ENCODE measurements at places on chromosomes 6 and 20. TPM values are rescaled to one million over a fixed set of nuclear protein-coding genes. Genes with fewer than 3 reads are reported as not detected.
A peak's percentile ranks its signal among the peaks of the same experiment; 100 is the strongest.

Gene SIRPB2
- polyA plus RNA-seq = not detected

DNA sequence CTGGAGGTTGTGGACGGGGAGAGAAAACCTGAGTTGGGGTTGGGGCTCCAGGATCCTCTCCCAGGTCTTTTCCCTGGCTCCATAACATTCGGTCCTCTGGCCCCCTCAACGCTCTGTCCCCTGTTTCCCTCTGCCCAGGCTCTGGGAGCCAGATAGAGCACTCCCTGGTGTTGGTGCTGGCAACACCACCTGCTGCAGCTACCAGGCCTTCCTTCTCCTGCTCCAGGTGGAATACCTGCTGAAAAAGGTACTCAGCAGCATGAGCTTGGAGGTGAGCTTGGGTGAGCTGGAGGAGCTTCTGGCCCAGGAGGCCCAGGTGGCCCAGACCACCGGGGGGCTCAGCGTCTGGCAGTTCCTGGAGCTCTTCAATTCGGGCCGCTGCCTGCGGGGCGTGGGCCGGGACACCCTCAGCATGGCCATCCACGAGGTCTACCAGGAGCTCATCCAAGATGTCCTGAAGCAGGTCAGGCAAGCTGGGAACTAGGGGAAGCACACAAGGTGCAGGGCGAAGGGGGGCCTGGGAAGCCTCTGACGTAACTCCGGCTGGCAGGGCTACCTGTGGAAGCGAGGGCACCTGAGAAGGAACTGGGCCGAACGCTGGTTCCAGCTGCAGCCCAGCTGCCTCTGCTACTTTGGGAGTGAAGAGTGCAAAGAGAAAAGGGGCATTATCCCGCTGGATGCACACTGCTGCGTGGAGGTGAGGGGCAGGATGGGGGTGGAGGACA lies 14.6 kb downstream of the DEF6 start:
- peaks cover 17% of the 10 kb centered on the region for H3K27me3 ChIP-seq
- DNase-seq = no peak
- no peak overlapping the region for H3K27ac ChIP-seq
- H3K4me3 ChIP-seq = no peak overlapping the region
- H3K36me3 ChIP-seq = no peaks in the 10 kb centered on the region

- DNase-seq = no peak
- no peaks in the 10 kb centered on the region for H3K27me3 ChIP-seq
- no peaks in the 10 kb centered on the region for H3K4me1 ChIP-seq
- no peak overlapping the region for H3K4me3 ChIP-seq
- H3K36me3 ChIP-seq = no peaks in the 10 kb centered on the region
Measured at GRCh38 chr6:72855471-72855870, 233.6 kb downstream of the KCNQ5 start.

- peak; percentile 52 for DNase-seq
- H3K36me3 ChIP-seq = no peaks in the 10 kb centered on the region
Measured at GRCh38 chr20:38229376-38230252, 30.9 kb downstream of the KIAA1755 start.

Gene ADGRF5
- polyA plus RNA-seq = 0.51 TPM

DNA sequence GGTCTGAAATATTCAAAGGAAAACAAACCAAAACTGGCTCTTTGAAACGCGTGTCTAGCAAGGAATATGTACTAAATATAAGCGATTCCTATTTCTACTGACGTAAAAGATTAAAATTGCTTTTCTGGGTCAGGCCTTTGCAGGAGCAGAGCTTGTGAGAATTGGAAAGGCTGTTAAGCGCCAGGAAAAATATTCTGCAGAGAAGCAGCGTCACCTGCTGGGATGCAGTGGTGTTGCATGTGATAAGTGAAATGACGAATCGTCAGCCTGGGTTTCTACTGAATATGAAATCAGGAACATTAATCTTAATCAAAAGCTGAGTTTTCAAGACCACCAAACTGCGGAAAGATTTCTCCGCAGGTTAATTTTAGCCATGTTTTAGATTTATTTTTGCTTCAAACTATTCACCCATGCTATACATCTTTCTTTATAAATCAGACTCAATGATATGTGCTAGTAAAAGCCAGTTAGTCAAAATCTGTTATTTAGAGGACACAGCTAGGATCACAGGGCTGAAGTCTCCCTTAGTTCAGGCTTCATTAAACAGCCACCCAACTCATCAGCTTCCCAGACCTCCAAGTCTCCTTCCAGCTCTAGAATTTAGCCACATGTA lies 67.4 kb downstream of the ALDH8A1 start:
- no peak overlapping the region for H3K27ac ChIP-seq
- H3K4me1 ChIP-seq = no peaks in the 10 kb centered on the region
- H3K36me3 ChIP-seq = no peaks in the 10 kb centered on the region

DNA sequence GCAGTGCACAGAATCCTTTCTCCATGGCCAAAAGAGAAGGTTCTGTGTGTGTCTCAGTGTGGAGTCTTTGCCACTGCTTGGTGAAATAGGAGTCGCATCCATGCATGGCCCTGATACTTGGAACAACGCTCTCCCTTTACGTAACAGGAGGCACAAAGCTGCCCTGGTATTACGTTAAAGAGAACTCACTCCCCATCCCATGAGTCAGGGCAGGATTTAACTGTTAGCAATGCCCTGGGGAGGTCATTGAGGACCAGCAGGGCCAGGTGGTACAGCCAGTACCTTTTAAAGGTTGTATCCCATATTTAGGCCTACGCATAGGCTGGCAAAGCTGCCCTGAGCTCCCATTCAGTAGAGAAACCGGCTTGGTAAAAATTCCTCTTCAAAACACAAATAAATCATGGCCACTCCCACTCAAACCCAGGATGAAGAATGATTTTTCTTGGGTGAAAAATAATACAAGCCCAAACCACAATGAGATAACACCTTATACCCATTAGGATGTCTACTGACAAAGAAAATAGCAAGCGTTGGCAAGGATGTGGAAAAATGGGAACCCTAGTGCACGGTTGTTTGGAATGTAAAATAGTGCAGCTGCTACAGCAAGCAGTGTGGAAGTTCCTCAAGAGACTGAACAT lies 37.1 kb downstream of the MYLK4 start:
- H3K4me3 ChIP-seq = no peak overlapping the region
- H3K4me1 ChIP-seq = no peaks in the 10 kb centered on the region
- DNase-seq = no peak
- no peaks in the 10 kb centered on the region for H3K27me3 ChIP-seq
- no peaks in the 10 kb centered on the region for H3K36me3 ChIP-seq

GRCh38 chr6:4929097-4929718 lies 74.6 kb downstream of the RPP40 start:
- H3K27ac ChIP-seq = no peak overlapping the region
- peak; percentile 46 for DNase-seq
- H3K4me3 ChIP-seq = no peak overlapping the region
- no peaks in the 10 kb centered on the region for H3K27me3 ChIP-seq
- H3K36me3 ChIP-seq = no peaks in the 10 kb centered on the region
- peaks cover 26% of the 10 kb centered on the region for H3K4me1 ChIP-seq

- no peak overlapping the region for H3K4me3 ChIP-seq
- H3K27ac ChIP-seq = no peak overlapping the region
- no peaks in the 10 kb centered on the region for H3K27me3 ChIP-seq
- DNase-seq = no peak
Measured at GRCh38 chr20:60727425-60727824, 524.6 kb upstream of the CDH4 start.

Gene TRAM2
- 7.7 TPM for polyA plus RNA-seq

GRCh38 chr20:17205084-17205813 lies 21.6 kb upstream of the PCSK2 start:
- no peaks in the 10 kb centered on the region for H3K27me3 ChIP-seq
- H3K4me1 ChIP-seq = no peaks in the 10 kb centered on the region
- H3K36me3 ChIP-seq = no peaks in the 10 kb centered on the region
- DNase-seq = no peak
- H3K27ac ChIP-seq = no peak overlapping the region
- no peak overlapping the region for H3K4me3 ChIP-seq

- H3K4me3 ChIP-seq = no peak overlapping the region
- H3K27ac ChIP-seq = no peak overlapping the region
- no peaks in the 10 kb centered on the region for H3K36me3 ChIP-seq
- no peaks in the 10 kb centered on the region for H3K27me3 ChIP-seq
- H3K4me1 ChIP-seq = peaks cover 5% of the 10 kb centered on the region
- DNase-seq = peak; percentile 96
Measured at GRCh38 chr6:140078561-140079125, 704.2 kb upstream of the CITED2 start.

Gene MDFI
- polyA plus RNA-seq = 27.9 TPM

DNA sequence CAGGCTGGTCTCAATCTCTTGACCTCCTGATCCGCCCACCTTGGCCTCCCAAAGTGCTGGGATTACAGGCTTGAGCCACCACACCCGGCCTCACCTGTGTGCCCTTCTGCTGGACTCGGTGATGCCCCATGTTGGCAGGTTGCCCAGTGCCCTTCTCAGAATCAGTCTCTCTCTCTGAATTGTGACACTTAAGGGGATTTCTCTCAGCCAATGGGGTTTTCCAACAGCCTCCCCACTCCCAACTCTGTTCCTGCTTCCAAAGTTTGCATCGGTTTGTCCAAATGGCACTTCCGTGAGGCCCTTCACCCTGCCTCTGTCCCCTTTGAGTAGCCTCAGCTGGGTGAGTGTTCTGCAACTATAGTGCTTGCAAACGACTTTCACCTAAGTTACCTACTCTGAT lies 3.1 kb upstream of the MRPS10 start:
- peaks cover 7% of the 10 kb centered on the region for H3K4me1 ChIP-seq
- no peak for DNase-seq
- no peaks in the 10 kb centered on the region for H3K36me3 ChIP-seq
- no peak overlapping the region for H3K4me3 ChIP-seq

- no peak overlapping the region for H3K27ac ChIP-seq
- H3K4me1 ChIP-seq = no peaks in the 10 kb centered on the region
- no peak for DNase-seq
Measured at GRCh38 chr20:43752051-43752360, 25.2 kb upstream of the GTSF1L start.

Gene RING1
- polyA plus RNA-seq = 42.1 TPM

DNA sequence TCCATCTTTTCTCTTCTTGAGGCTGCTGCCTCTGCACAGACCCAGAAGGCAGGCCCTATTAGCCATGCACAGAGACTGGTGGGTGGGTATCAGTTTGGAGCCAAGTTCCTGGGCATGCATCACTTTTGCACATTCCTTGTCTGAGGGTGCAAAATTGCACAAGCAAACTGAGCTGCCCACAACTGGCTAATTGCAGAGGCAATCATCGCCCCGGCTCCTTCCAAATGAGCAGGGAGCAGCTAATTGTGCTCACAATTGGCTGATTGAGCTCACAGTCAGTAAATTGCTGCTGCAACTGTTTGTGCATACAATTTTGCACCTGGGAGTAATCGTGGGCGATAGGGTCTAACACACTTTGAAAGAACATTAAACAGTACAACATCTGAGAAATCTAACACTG lies 511.4 kb downstream of the DHX35 start:
- H3K36me3 ChIP-seq = no peaks in the 10 kb centered on the region
- H3K4me3 ChIP-seq = no peak overlapping the region
- no peak for DNase-seq
- H3K27me3 ChIP-seq = no peaks in the 10 kb centered on the region
- no peaks in the 10 kb centered on the region for H3K4me1 ChIP-seq

Gene MACROD2
- 9.3 TPM for polyA plus RNA-seq

DNA sequence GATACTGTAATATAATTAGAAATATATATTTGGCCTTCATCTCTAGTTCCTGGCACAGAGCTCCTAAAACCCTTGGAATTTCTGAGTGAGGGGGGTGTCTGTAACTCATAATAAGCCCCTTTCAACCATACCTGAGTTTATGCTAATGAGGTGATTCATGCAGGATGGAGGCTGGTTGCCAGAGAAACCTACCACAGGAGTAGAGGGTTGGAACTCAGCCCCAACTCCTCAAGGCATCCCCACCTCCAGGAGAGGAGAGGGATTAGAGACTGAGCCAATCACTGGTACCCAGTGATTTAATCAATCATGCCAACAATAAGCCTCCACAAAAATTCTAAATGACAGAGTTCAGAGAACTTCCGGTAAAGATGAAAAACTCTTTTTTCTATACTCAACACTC lies 17.5 kb downstream of the UQCC1 start:
- H3K4me3 ChIP-seq = no peak overlapping the region
- H3K36me3 ChIP-seq = peaks cover 6% of the 10 kb centered on the region
- H3K27me3 ChIP-seq = no peaks in the 10 kb centered on the region

DNA sequence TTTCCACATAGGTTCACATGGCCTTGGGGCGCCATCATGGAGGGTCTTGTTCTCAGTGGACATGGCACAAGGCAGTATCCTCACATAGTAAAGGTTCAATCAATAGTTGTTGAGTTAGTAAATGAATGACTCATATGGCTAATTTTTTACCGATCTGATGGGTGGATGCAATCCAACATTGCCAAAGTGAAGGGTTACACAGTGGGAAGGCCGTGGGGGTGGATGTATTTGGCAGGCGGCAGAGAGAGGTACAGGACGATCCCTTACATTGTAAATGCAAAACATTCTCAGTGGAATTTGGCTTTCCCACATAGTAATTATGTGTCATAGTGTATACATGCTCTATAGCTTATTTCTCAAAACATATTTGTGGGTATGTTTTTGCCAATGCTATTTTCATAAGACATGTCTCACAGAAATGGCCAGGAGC lies 21.0 kb upstream of the PDE7B start:
- H3K27ac ChIP-seq = no peak overlapping the region
- H3K36me3 ChIP-seq = no peaks in the 10 kb centered on the region
- no peak for DNase-seq

- no peaks in the 10 kb centered on the region for H3K36me3 ChIP-seq
- no peaks in the 10 kb centered on the region for H3K27me3 ChIP-seq
- H3K4me1 ChIP-seq = peaks cover 44% of the 10 kb centered on the region
- no peak overlapping the region for H3K27ac ChIP-seq
- DNase-seq = peak; percentile 32
Measured at GRCh38 chr20:57685146-57685758, 24.6 kb downstream of the PMEPA1 start.

DNA sequence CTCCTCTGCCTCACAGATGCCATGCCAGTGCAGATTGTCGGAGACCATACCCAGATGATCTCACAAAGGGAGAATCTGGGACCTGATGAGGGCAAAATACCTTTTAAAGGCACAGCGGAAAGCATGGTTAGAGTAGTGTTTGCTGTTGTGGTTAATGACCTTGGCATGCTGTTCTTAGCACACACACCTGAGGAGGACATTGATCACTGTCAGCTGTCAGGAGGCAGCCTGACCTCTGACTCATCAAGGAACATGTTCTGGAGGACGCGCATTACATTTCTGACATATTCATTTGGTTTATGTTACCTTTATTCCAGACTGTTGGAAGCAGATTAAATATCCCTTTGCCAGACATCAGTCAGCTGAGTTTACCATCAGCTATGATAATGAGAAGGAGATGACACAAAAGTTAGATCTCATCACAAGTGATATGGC lies 57.1 kb downstream of the GOPC start:
- H3K4me1 ChIP-seq = peaks cover 16% of the 10 kb centered on the region
- no peaks in the 10 kb centered on the region for H3K36me3 ChIP-seq
- DNase-seq = no peak
- H3K27me3 ChIP-seq = no peaks in the 10 kb centered on the region

DNA sequence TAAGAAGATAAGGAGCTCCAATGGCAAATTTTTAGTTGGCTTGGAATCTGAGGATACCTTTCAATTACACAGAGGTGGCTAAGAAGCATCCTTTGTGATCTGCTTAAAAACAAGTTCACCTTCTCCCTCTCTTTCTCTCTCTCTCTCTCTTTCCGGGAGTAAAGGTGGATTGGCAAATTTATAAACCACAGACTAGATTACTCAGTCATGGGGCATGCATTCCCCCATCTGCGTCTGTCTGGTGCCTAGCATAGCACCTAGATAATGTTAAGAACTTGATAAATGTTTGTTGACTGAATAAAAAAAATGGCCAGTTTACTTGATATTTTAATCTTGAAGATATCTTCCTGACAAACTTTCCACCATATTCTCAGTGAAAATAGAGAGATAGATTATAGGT lies 312.3 kb downstream of the CDC5L start:
- no peaks in the 10 kb centered on the region for H3K36me3 ChIP-seq
- H3K4me3 ChIP-seq = no peak overlapping the region
- H3K27ac ChIP-seq = no peak overlapping the region
- no peaks in the 10 kb centered on the region for H3K4me1 ChIP-seq
